Glutamatergic neuron (in vitro differentiated cells): ENCODE measurements at places on chromosomes 12 and 14. TPM values are rescaled to one million over a fixed set of nuclear protein-coding genes. Genes with fewer than 3 reads are reported as not detected.

DNA sequence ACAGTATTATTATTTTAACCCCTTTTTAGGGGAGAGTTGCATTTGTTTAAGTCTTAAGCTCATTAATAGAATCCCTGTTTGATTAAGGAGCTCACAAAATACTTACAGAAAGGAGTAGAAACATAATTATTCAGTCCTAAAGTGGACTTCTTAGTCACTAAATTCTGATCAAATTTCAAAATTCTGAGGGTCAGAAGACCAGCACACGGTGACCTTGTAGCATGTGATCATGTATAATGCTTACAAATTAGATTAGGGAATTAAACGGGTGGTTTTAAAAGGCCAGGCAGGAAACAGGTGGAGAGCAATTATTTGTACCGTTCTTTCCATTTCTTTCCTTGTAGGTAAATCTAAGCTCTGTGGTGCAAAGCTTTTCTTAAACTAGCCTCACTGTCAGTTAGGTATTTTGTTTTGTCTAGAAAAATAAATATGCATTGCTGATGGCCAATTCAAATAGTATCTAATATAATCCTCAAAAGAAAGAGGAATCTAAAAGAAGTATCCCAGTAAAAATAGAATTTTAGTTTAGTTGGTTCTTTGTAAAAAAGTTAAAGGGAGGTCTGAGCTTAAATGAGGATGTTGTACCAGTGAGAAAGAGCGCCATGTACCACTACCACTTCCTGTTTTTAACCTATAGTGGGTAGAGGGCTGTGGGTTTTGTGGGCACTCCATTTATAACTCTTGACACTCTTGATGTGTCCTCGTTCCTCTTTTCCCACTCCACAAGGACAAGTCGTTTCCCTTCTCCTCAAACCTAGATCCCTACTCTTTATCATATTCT is 51.1 kb downstream of the SLC38A1 start:
- no peak for DNase-seq

DNA sequence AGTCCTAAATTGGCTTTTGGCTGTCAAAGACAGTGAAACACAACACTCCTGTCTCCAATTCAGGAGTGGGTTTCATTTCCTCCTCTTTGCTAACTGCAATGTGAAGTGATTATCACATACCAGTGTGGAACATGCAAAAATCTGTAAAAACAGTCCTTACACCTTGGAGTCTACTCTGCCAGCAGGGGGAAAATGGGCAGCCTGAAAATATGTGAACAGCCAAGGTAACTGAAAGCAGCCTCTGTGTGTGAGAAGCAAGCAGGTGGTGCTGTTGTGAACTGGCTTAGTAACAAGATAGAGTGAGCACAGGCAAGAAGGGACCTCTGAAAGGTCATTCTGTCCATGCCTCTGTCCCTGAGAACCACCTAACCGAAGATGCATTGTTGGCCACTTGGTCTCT is 6.0 kb downstream of the PRMT8 start:
- DNase-seq = no peak

PRH2 gene
- not detected for total RNA-seq

- no peak for DNase-seq
Measured at GRCh38 chr12:100450735-100451134, 22.9 kb upstream of the NR1H4 start.
